ENCODE measurements at places on chromosomes 2 and 18. TPM values are rescaled to one million over a fixed set of nuclear protein-coding genes. Genes with fewer than 3 reads are reported as not detected.

The ANKAR gene
- 5.9 TPM for total RNA-seq

The CYP27A1 gene
- total RNA-seq, result 4.0 TPM

The VWC2L gene
- total RNA-seq, result 0.09 TPM

The TGFA gene
- total RNA-seq, result 7.7 TPM

The FMNL2 gene
- total RNA-seq, result 8.1 TPM

The SIX3 gene
- 0.72 TPM for total RNA-seq

The MARCHF4 gene
- 0.67 TPM for total RNA-seq

The IL18R1 gene
- 1.6 TPM for total RNA-seq

The HOXD13 gene
- total RNA-seq, result not detected

The XDH gene
- 0.90 TPM for total RNA-seq

The DES gene
- total RNA-seq, result 0.75 TPM

The CD8B gene
- 0.67 TPM for total RNA-seq

The ACTG2 gene
- 0.31 TPM for total RNA-seq

The INO80B gene
- 21.8 TPM for total RNA-seq

The ASNSD1 gene
- total RNA-seq, result 15.8 TPM

The VIL1 gene
- total RNA-seq, result 14.0 TPM

The CELF4 gene
- total RNA-seq, result 3.3 TPM

The L3MBTL4 gene
- total RNA-seq, result 6.1 TPM

The DNAH7 gene
- total RNA-seq, result 4.1 TPM

The ME2 gene
- total RNA-seq, result 19.4 TPM

The FIGN gene
- total RNA-seq, result 5.0 TPM

The IL1RN gene
- 0.37 TPM for total RNA-seq

The HOXD4 gene
- not detected for total RNA-seq

The SERPINB12 gene
- not detected for total RNA-seq

The SLC4A3 gene
- 2.6 TPM for total RNA-seq

The KIF3C gene
- total RNA-seq, result 8.2 TPM

The MOGAT1 gene
- 0.35 TPM for total RNA-seq

The AFF3 gene
- 1.0 TPM for total RNA-seq

The SAG gene
- not detected for total RNA-seq

The DCTN1 gene
- 47.8 TPM for total RNA-seq

Data from pancreas (tissue), 10 donors.